ENCODE measurements at places on chromosomes 7 and 10.

DNA sequence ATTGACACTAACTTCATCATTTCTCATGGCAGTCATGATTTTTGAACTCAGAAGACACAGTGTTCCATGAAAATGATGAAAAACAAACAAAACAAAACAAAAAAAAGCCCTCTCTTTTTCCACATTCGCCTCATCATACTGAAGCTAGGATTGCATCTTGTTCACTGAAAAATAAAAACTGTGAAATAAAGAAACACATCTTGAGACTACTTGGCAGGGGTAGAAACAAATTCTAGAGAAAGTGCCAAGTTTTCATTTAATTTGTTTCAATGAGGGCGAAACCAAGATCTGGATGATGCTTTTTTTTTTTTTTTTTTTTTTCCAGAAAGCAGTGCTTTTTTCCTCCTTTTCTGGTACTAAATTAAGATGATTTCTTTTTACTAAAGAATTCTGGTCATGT is 350.4 kb upstream of the ETV1 start:
- no peak for DNase-seq

- DNase-seq: no peak
These were observed 5.4 kb upstream of the PTF1A start for GRCh38 chr10:23186697-23187096.

GRCh38 chr7:135709508-135709907 is 18.5 kb downstream of the SLC13A4 start:
- DNase-seq: no peak

- DNase-seq: no peak
These were observed 39.4 kb downstream of the SYPL1 start for GRCh38 chr7:106072715-106073091.

DNA sequence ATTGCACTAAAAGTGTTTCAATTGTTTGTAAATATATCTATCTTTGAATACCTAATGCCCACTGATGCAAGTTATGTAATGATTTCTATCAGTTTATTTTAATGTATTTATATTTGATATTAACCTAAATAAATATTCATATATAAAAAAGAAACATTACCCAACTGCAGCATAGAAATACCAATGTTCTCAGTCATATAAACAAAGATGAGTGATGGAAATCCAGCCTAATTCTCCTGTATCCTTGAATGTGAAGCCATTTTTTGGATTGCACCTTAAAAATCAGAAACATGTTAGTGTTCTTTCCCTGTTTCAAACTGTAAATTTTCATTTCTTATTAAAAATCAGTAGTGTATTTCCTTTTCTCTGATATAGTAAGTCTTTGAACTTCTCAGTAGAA is 305.8 kb upstream of the GNAI1 start:
- DNase-seq: no peak

- no peak for DNase-seq
These were observed 26.5 kb downstream of the CDH23 start for GRCh38 chr10:71423250-71423649.

DNA sequence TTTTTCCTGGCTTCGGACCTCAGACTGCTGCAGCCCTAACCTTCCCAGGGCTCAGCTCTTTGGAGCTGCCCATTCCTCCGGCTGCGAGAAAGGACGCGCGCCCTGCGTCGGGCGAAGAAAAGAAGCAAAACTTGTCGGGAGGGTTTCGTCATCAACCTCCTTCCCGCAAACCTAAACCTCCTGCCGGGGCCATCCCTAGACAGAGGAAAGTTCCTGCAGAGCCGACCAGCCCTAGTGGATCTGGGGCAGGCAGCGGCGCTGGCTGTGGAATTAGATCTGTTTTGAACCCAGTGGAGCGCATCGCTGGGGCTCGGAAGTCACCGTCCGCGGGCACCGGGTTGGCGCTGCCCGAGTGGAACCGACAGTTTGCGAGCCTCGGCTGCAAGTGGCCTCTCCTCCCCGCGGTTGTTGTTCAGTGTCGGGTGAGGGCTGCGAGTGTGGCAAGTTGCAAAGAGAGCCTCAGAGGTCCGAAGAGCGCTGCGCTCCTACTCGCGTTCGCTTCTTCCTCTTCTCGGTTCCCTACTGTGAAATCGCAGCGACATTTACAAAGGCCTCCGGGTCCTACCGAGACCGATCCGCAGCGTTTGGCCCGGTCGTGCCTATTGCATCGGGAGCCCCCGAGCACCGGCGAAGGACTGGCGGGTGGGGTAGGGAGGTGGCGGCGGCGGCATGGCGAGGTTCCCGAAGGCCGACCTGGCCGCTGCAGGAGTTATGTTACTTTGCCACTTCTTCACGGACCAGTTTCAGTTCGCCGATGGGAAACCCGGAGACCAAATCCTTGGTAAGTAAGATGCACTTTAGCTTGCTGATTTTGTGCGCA is at the start of gene PLXDC2:
Gene PLXDC2, plus strand, starts transcription at position 22 of the 820 bp plus-strand sequence.
- DNase-seq: no peak

GRCh38 chr10:127802531-127803095 is 65.6 kb downstream of the FOXI2 start:
- no peak for DNase-seq

DNA sequence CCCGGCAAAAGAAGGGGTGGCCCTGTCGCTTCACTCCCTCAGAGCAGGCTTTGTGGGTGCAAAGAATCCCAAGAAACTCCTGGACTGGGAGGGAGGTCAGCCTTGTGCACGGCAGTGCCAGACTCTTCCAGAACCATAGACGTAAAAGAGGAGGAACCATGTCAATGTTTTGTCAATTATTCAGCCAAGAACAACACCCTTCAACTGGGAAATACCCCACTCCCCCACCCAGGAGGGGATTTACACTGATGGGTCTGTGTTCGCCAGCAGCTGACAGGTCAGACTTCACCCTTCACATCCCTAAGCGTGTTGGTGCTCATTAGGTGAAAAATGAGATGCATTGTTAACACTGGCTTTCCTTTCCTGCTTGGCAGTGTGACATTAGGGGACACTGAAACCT is 116.8 kb upstream of the BMPER start:
- DNase-seq: no peak

DNA sequence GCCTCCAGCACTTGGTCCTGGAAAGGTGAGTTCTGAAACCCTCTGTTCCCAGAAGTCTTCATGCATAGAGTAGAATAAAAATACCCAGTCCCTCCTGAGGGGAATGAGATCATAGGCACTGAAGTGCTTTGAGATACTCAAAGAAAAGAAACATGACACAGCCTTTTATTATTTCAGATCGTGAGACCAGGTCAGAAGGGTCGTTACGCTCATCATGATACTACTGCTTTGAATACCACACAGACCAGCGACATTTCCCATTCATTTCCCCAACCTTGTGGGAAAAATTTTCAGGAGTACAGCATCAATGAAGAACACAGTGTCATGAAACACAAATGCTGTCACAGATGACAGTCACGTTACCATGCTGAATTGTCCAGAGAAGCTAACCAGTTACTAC is 15.0 kb downstream of the CLRN3 start:
- DNase-seq: no peak

GRCh38 chr7:92034116-92034515 is 93.5 kb downstream of the AKAP9 start:
- no peak for DNase-seq

GRCh38 chr7:36283711-36284130 is 105.9 kb upstream of the ANLN start:
- no peak for DNase-seq

- no peak for DNase-seq
These were observed 257.9 kb downstream of the PTPRN2 start for GRCh38 chr7:158329686-158330085.

- DNase-seq: no peak
These were observed 74.9 kb downstream of the RSU1 start for GRCh38 chr10:16742165-16742960.

- no peak for DNase-seq
These were observed 46.6 kb downstream of the BTRC start for GRCh38 chr10:101400585-101400984.

GRCh38 chr10:116690356-116691322 is 51.7 kb downstream of the HSPA12A start:
- DNase-seq: no peak

- no peak for DNase-seq
These were observed 10.9 kb downstream of the TECPR1 start for GRCh38 chr7:98240961-98241673.

GRCh38 chr7:135575296-135575695 is 17.6 kb downstream of the NUP205 start:
- DNase-seq: no peak

DNA sequence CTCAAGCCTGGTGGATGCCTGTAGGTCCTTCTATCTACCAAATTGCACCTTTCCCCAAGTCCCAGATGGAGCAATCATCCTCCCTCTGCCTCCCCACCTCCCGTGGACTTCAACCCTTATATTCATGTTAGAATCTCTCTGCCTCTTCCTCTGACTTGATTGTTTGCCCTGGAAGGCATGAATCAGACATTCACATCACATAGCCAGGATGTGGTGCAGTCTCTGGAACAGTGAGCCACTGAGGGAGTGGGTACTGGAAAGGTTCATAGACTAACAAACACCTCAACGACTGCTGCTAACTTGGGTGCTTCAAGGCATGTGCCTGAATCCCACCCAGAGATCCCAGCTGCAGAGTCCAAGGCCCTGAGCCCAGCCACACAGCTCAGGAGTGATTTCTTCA is 494.0 kb downstream of the TNS3 start:
- no peak for DNase-seq

DNA sequence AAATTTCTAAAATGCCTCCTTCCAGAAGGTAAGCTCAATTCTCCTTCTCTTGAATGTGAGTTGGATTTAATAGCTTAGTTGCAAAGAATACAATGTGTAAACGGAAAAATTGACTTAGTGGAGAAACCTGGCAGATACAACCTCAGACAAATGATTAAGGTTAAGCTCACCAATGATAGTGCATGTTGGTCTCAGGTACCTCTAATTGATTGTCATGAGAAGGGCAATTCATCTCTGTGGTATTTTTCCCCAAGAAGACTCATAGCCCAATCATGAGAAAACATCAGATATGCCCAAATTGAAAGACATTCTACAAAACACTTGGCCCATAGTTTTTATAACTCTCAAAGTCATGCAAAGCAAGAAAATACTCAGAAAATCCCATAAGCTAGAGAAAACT is 36.2 kb upstream of the TMEM106B start:
- DNase-seq: no peak

- DNase-seq: no peak
These were observed 7.6 kb upstream of the ARMS2 start for GRCh38 chr10:122446668-122447423.

DNA sequence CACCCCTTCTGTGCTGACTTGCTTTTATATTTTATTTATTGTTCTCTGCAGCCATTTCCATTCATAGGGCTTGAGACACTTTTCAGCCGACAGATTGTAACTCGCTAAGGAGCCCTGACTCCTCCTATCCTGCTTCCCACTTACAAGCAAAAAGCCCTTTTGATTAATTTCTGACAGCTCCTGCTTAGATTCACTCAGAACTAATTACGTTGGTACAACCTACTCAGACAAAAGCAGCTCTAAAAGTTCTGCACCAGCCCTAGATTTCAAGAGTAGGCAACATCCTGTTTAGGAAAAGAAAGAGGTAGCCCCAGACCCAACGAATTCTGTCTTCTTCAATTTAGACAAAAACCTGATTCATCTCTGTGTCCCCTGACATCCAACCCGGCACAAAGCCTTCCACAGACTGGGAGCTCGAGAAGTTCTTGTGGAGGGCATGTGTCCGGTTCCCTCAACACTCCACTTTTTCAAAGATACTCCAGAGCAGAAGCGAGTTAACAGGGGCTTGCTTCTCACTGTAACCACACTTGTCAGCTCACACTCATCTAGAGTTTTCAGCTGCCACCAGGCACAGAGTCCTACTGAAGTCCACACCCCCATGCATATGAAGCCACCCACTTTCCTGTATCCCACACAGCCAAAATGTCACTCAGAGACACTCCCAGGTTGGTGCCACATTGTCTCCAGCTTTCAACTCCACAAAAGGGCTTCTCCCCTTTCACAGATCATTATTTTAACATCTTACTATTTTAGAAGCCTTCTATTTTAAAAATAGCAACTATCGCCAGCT is 113.6 kb upstream of the NFE2L3 start:
- no peak for DNase-seq

GRCh38 chr7:66681491-66682349 is 53.0 kb downstream of the KCTD7 start:
- DNase-seq: peak; percentile 95

GRCh38 chr10:132708441-132708840 is 77.5 kb downstream of the NKX6-2 start:
- no peak for DNase-seq

GRCh38 chr7:1810521-1810920 is 140.4 kb downstream of the ELFN1 start:
- DNase-seq: no peak

DNA sequence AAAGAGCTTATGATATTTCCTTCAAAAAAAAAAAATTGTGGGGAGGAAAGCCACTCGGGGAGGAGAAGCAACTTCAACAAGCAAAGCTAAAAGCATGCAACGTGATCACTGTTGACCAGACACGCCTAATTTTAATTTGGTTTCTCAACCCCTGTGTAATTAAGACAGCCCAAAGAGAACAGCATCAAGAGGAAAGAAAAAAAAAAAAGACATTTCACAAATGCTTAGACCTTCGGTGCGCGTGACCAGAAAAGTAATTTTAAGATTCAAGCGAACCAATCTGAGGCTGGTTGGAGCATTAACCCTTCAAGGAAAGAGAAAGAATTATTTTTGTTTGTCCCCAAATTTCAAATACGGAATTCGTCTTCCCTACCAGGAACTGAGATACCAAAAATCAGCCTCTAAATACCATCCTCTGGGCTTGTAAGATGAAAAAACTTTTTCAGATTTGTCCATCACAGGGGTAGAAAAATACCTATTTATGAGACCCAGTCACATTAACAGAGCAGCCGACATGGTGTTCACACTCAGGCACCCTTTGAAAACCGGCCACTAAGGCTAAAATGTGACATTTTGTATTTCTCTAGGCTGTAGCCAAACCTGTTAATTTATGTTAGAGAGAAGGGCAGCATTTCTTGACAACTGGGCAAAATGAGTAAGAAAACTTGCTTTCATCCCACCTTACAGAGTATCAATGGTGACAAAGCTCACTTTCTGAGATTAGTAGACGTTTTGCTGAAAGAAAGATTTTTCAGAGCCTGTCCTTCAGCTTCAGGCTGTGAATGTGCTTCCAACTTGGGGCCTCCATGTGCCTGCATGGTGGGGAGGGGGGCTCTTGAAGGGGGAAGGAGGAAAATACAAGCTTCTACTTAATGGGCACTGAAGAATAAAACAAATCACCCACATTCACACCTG is 179.9 kb upstream of the KLF14 start:
- DNase-seq: no peak

DNA sequence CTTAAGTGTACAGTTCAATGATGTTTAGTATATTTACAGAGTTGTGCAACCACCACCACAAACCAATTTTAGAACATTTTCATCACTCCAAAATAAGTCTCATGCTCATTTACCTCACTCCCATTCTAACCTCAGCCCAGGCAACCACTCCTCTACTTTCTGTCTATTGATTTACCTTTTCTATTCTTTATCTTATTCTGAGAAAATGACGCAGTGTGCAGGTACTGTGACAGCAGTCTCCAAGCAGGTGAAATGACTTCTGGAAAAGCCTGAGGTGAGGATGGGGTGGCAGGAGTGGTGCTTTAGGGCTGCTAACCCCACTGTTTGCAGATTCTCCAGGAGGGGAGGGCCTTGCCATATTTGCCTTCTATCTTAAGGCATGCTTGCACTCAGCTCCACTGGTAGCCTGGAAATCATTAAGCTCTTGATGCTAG is 39.5 kb downstream of the GARS1 start:
- DNase-seq: no peak

- no peak for DNase-seq
These were observed 25.0 kb upstream of the FZD1 start for GRCh38 chr7:91239171-91239604.

Data from T-helper 22 cell (primary cell).